Activated CD4-positive, alpha-beta T cell treated with anti-CD3 and anti-CD28 coated beads, Interleukin-2, Interleukin-4, amounts not matched to agents 100 ng/mL and 50 ng/mL, durations not matched to agents 16 hours and 8 hours (primary cell): ENCODE measurements at places on chromosomes 13 and 19.

- no peak for DNase-seq
Observed at GRCh38 chr19:46357846-46358583, 11.1 kb downstream of the PPP5C start.

DNA sequence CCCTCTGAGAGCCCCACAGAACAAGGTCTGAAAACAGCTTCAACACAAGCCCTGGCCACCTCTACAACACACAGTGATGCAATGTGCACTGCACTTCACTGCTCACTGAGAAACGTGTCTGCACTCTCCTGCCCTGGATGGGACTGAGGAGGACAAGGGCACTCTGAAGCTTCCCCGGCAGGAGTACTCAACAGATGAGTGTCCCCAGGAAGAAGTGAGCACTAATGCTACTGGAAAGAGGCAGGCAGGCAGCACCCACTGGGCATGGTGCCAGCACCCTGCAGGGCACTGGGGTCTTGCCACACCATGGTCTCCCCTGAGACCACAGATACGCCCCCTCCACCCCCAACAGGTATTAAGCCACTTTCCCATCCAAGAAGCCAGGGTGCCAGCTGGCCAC lies 17.7 kb upstream of the SLC35E1 start:
- no peak for DNase-seq

DNA sequence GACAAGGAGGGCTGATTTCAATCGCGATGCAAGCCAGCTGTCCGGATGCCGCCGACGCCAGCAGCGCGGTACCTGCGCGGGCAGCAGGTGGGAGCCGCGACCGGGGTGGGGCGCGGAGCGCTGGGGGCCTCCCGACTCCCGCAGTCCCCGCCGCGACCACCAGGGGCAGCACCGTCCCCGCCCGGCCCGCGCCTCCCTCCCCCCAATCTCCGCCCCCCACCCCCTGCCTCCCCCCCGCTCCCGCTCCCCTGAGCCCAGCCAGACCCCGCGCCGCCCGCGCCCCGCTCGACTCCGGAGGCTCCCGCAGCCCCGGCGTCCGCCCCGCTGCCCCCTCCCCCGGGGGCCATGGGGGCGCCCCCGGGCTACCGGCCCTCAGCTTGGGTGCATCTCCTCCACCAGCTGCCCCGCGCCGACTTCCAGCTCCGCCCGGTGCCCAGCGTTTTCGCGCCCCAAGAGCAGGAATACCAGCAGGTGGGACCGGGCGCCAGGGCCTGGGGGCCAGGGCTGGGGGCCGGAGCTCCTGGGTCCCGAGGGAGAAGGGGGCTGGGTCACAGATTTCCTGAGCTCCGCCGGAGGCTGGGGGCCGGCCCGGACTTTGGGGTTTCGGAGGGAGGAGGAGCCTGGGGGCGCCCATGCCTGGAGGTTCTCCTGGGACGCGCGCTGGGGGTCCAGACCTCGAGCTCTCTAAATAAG lies at the start of gene TTYH1:
Gene TTYH1 (plus strand): TSS at position 257 of the 693 bp plus-strand sequence. CDS start 89 bp downstream, at position 346.
- no peak for DNase-seq

GRCh38 chr13:37068962-37069361 lies 9.5 kb upstream of the SUPT20H start:
- no peak for DNase-seq

GRCh38 chr13:113488283-113488682 lies 2.2 kb downstream of the DCUN1D2 start:
- DNase-seq: no peak

GRCh38 chr13:71632721-71633120 lies 234.3 kb downstream of the DACH1 start:
- DNase-seq: no peak

DNA sequence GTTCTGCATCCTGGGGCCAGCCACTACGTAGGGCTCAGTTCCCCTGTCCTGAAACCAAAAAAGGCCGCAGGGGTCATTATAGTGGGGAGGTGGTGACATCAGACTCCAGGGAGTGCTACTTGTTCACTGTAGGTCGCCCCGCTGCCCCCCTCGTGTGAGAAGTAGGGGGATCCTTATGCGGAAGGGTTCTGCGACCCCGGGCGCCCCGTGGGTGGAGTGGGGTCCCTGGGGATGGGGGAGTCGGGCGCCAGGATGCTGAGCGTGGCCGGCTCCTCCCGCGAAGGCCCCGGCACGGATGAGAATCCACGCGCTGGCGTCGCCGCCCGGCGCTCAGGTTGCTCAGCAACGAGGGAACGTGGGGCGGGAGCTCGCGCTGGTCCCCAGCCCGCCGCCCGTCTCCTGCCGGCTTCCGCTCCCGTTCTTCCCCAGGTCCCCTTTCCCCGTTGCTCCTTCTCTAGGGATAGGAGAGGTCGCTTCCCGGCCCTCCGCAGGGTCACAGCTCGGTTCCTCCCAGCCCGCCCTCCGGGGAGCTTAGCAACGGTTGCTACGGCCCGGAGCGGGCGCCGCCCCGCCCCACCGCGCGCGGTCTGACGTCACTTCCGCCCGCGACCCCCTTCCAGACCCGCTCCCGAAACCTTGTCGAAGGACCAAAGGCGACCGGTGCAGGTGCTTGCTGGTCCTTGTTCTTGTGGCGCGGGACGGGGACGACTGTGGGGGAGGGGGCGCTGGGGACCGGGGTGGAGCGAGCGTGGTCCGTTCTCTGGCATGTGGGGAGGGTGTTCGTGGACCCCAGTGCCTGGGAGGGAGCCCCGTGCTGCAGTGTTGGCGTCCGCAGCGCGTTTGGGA lies at the start of gene NAT14:
Gene NAT14 (plus strand): TSS at position 596 of the 846 bp plus-strand sequence. CDS start 521 bp downstream, outside the sequence.
- peak; percentile 63 for DNase-seq

DNA sequence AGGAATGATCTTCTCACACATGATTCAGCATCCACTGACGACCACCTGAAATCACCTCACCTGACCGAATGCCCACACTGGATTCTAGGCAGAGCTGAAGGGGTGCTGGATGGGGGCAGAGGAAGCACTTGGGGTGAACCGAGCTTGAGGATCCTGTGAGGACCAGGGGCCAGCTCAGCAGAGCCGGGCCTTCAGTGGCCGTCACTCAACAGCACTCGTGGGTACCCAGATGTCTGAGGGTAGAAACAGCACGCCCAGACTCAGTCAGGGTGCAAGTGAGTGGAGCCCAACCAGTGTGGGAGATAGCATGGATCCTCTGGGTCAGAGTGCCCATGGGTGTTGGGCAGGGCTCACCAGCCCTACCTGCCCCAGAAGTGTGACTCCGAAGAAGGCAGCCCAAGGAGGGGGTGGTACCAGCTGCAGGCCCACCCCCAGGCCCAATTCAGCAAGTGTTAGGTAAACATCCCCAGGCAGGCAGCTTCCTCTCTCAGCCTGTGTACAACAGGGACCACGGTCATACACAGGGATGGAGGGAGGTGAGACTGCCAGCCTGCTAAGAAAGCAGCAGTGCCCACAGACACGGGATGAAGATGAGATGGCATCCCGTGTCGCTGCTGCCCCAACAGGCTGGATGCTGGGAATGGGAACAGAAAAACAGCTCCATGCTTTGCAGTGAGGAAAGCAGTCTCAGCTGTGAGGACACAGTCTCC lies 16.6 kb downstream of the GJA3 start:
- no peak for DNase-seq

- DNase-seq: no peak
Observed at GRCh38 chr13:32989942-32990341, 26.3 kb upstream of the KL start.

GRCh38 chr19:6425732-6426620 lies 1.4 kb upstream of the KHSRP start:
- no peak for DNase-seq

GRCh38 chr19:51219307-51219706 lies 5.6 kb upstream of the CD33 start:
- no peak for DNase-seq

- DNase-seq: no peak
Observed at GRCh38 chr19:47509170-47509847, 5.6 kb downstream of the NAPA start.

DNA sequence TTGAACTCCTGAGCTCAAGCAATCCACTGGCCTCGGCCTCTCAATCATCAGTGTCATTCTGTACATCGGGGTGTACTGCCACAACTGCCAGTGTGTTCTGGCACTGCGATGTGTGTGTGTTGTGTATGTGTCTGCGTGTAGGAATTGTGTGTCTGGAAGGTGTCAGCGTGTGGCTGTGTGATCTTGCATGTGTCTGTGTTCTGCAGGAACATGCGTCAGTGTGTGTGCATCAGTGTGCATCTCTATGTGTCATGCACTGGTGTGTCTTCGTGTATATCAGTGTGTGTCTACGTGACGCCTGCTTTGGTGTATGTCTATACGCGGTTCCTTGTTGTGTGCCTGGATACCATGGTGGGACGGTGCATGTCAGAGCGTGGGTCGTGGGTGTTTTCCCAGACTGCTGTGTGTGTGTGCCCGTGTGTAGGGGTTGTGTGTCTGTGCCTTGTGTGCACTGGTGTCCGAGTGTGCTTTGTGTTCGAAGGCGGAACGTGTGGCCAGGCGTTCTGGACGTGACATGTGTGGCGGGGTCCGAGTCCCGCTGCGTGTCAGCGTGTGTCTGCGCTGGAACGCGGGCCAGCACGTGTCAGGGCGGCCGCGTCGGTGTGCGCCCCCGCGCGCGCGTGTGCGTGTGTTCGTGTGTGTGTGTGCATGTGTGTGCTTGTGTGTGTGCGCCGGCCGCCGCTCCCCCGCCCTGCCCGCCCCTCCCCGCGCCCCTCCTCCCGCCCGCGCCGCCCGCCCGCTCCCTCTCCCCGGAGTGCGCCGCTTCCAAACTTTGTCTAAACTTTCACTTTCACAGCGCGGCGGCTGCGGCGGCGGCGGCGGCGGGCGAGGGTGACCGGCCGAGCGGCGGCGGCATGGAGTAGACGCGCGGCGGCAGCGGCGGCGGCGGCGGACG lies at the start of gene NFIX:
Gene NFIX (plus strand): TSS at position 775 of the 895 bp plus-strand sequence. CDS start 363 bp downstream, outside the sequence.
- peak; percentile 14 for DNase-seq

- no peak for DNase-seq
Observed at GRCh38 chr19:34962687-34963572, 1.1 kb downstream of the ZNF792 start.

GRCh38 chr19:3563709-3564524 lies 6.5 kb upstream of the MFSD12 start:
- no peak for DNase-seq

- DNase-seq: no peak
Observed at GRCh38 chr13:110463871-110464510, 97.5 kb downstream of the RAB20 start.

GRCh38 chr13:41048640-41049039 lies 12.7 kb upstream of the WBP4 start:
- DNase-seq: no peak

- no peak for DNase-seq
Observed at GRCh38 chr13:112839356-112840105, 129.5 kb upstream of the MCF2L start.

DNA sequence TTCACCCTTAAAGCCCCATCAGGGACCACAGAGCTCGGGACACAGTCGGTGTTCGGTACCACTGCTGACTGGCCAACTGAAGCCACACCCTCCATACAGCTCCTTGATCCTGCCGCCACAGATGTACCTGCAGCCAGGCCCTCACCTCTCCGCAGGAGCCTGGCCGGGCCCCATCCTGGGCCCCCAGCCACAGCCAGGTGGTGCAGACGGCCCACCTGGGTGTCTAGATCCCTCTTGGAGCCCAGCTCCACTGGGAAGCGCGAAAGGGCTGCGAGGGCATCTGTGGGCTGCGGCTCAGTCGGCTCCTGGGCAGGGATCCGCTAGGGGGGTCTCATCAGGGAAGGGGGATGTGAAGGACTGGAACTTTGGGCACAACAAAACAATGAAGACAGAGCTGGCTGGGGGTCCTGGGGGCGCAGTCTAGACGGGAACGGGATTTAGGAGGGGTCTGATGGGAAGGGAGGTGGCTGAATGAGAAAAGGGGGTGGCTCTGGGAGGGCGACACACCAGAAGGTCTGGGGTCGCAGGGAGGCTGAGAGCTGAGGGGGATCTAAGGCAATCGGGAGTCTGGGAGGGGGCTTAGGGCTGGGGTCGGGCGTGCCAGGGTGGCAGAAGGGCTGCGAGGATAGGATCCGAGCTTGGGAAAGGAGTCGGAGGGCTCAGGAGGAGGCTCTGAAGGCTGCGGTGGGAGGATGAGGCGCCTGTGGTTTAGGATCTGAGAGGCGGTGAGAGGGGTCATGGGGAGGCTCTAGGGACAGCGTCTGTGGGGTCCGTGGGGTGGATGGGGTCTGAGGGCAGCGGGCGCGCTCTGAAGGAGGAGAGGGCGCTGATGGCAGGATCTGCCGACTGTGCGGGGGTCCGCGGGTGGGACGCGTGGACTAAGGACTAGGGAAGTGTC lies 15.8 kb downstream of the PRODH2 start:
- no peak for DNase-seq

DNA sequence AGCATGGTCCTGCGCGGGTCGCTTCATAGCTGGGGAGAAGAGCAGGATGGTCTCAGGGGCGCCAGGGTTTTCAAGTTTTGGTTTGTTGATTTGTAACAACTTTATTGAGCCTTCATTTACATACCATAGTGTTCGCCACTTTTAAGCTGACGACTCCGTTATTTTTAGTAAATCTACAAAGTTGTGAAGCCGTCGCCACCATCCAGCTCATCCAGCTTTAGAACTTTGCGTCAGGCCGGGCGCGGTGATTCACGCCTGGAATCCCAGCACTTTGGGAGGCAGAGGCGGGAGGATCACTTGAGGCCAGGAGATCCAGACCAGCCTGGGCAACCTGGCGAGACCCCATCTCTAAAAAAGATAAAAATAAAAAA lies 404 bp downstream of the C19orf44 start:
- DNase-seq: no peak

GRCh38 chr13:49022472-49023144 lies 46.9 kb downstream of the FNDC3A start:
- no peak for DNase-seq

DNA sequence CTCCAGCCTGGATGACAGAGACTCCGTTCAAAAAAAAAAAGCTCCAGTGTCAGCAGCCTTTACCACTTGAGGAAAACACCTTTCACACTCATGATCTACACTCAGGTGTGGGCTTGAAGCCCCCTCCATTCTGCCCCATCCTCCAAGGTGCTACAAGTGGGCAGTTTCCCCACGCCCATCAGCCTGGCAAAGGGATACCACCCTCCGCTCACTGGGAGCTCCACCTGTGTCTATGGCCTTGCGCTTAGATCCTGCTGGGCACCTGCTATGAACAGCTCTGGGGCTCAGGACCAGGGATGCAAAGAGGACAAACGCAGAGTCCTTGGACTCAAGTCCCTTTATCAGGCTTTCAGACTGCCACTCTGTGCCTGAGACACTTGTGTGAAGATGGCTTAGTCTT lies 127.8 kb downstream of the CRYL1 start:
- DNase-seq: no peak

GRCh38 chr13:100733261-100733660 lies 58.7 kb upstream of the TMTC4 start:
- DNase-seq: no peak

DNA sequence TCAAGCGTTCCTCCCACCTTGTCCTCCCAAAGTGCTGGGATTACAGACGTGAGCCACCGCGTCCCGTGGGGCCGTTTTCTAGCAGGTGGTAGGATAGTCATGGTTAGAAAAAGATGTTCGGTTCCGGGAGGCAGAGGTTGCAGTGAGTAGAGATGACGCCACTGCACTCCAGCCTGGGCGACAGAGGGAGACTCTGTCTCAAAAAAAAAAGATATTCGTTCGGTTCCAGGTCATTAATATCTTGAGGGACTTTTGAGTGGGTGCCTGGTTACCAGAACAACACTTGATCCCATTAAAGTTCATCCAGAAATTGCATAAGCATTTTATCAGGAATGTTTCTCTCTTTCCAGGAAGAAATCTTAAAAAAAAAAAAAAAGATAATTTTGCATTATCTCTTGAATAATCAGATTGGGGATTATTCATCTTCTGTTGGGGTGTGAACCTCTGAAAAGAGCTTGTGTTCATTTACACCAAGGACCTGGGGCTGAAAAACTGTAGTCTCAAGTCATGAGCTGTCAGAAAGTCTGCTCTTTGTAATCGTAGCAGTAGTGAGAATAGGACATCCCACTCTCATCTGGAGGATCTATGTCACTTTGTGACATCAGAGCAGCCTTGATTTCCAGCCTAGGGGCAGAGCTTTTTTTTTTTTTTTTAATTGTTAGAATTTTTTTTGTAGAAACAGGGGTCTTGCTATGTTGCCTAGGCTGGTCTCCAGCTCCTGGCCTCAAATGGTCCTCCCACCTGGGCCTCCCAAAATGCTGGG lies 1.0 kb upstream of the ETHE1 start:
- DNase-seq: no peak
